ENCODE measurements at places on chromosomes 6 and 20. TPM values are rescaled to one million over a fixed set of nuclear protein-coding genes. Genes with fewer than 3 reads are reported as not detected.

- DNase-seq, result no peak
These were observed 5.0 kb downstream of the SLC29A1 start for GRCh38 chr6:44228433-44228832.

Gene ZBTB46
- 5.2 TPM for total RNA-seq

GRCh38 chr6:145809785-145810184 is 4.8 kb downstream of the FBXO30 start:
- DNase-seq, result no peak

- DNase-seq, result no peak
These were observed 59.4 kb upstream of the CD83 start for GRCh38 chr6:14058029-14058695.

- no peak for DNase-seq
These were observed 124.3 kb downstream of the TPBG start for GRCh38 chr6:82487895-82488294.

DNA sequence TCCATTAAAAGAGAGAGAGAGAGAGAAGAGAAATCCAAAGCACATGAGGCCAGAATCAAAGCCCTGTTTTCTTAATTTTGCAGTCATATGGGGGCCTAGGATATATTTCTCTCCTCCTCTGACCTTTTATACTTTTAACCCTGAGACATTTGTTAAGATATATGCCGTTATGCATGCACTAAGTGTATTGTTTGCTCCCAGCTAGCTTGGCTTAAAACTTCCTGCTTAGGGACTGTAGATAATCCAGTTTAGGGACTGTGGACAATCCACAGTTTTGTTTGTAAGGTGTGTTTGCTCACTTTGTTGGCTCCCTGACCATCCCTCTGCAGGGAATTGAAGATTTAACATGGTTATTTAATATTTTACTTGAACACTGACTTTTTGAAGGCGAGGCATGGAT is 166.3 kb upstream of the TSHZ2 start:
- no peak for DNase-seq

- DNase-seq, result peak; percentile 95
These were observed 59.7 kb upstream of the SNX9 start for GRCh38 chr6:157763129-157763903.

DNA sequence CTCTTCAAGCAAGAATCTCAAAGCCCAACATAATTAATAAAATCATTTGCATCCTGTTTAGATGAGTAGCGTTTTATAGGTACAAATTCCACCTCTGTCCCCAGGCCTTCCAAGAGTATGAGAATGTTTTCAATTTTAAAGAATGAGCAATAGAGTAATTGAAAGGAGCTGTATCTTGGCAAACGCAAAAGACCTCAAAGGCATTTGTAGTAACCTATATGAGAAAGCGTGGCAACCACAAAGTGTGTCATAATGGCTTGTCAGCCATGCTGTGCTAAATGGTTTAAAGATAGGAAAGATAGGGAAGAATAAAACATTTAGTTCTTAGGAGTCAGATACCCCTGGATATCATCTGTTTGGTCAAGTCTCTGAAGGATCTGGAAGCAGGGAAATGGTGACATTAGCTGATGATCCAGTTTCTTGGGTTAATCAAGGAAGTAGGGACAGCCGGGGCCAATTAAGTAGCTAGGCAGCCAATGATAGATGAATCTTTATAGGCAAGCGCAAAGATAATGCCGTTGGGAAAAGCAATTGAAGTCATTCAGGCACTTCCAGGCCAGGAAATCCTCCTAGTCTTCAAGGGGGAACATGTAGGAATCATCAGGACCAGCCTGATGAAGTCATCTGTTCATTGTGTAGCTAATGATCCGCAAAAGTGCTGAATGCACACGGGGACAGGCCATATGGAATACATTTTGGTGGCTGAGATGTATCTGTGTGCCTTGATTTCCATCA is 71.5 kb upstream of the ISM1 start:
- no peak for DNase-seq

GRCh38 chr20:21517566-21518277 is 3.9 kb upstream of the NKX2-2 start:
- DNase-seq, result no peak

DNA sequence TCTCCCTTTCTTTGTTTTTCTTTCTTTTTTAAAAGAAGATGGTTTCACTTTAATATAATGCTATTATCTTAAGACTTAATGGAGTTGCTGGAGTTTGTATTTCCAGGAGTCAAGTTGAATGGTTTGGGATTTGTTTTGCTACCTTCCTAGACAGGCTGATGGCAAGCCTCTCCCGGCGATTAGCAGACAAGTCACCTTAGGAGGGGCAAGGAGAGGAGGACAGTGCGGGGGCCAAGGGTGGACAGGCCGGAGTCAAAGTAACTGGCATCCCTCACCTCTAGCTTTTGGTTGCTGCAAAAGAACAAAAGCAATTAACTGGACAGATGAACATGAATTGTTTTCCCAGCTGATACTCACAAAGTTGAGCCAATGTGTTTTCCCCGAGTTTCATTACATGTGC is 57.1 kb downstream of the GMPR start:
- DNase-seq, result no peak

Gene HSPA12B
- total RNA-seq, result 3.4 TPM

Gene ARMC12
- 1.4 TPM for total RNA-seq
